Stimulated activated CD8-positive, alpha-beta memory T cell treated with anti-CD3 and anti-CD28 coated beads, Interleukin-15, amount 100 ng/mL, for 24 hours (primary cell): ENCODE measurements at places on chromosomes 11 and 22.

DNA sequence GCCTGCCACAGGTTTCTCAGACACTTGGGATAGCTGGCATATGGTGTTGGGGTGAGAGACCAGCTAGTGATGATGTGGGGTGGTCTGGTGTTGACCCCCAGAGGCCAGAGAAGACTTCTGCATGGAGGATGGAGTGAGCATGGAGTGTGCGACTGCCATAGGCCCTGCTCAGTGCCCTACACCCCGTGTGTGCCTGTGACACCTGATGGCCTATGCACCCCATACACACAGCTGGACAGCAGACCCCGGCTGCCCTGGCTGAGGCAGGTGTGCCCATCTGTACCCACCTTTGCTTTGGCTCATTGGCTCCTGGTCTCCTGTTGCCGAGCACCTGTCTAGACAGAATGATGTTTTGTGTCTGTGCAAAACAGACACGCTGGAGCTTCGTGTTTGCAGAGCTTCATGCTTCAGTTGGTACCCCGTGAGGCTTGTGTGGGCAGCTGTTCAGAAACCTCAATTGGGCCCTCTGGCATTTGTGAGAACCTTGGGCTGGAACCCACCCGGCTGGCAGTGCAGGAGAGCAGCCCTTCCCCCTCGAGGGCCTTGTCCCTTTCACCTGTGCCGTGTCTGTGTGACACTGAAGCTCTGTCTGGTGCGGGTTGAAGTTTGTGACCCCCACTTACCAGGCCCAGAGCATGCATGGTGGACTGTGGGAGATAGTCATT is 27.6 kb downstream of the BCR start:
- DNase-seq: no peak

GRCh38 chr11:64638018-64638665 is 47.1 kb downstream of the SLC22A12 start:
- DNase-seq: no peak

DNA sequence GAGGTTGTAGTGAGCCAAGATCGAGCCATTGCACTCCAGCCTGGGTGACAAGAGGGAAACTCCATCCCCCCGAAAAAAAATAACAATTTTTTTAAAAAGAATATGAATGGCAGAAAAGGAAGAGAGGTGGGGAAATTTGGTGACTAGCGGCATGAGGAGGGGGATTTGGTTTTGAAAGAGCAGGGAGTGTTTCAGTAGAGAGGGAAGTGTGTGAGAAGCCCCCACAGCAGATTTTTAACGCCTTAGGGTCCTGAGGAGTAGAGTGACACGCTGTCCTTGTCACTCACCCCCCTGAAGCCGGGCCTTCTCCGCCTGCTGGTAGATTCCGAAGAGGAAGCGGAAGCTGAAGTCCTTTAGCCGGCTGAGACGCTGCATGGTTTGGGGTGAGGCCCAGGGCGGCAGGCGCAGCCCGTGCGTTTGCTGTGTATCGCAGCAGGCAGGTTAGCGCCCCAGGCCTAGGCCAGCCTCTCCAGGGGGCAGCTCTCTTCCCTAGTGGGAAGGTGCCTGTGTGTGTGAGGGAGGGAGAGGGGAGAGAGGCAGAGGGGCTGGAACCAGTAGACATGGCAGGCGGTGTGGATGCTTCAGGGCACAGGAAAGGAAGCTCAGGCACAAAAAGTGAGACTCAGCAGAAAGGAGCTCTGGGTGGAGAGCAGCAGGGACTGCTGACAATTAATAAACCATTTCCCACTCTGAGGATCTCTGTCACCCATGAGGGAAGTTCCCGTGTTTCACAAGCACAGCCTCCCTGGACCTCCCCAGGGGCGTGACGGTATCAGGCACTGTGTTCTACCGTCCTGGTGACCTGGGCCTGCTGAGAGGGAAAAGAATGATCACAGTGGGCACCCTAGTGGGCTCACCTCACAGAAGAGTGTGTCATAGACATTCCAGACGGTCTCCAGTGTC is 3.9 kb downstream of the ACP2 start:
- DNase-seq: no peak

DNA sequence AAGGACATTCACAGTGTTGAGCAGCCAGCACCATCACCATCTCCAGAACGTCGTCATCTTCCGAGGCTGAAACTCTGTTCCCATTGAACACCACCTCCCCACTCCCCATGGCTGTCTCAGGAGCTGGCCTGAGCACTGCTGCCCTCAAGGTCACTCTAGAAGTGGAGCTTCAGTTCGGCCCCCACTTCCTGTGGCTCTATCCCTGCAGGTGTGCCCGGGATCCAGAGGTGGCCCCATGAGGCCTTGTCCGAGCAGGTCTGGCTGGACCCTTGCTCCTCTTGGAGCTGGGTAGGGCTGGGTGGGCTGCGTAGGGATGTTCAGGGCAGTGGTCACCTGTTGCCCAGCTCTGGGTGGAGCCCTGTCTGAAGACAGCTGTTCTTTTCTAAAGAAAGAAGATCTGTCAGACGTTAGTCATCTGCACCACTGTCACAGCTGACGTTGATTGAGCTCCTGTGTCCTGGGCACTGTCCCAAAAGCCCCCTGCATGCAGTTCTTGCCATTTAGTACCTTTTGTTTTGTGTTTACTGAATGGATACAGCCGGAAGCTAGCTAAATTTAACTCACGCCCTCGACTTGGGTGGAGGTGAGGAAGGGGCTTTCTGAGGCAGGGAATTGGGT is 75.5 kb upstream of the CLDN5 start:
- DNase-seq: no peak

- DNase-seq: no peak
Observed at GRCh38 chr11:119891055-119891768, 162.2 kb upstream of the NECTIN1 start.

DNA sequence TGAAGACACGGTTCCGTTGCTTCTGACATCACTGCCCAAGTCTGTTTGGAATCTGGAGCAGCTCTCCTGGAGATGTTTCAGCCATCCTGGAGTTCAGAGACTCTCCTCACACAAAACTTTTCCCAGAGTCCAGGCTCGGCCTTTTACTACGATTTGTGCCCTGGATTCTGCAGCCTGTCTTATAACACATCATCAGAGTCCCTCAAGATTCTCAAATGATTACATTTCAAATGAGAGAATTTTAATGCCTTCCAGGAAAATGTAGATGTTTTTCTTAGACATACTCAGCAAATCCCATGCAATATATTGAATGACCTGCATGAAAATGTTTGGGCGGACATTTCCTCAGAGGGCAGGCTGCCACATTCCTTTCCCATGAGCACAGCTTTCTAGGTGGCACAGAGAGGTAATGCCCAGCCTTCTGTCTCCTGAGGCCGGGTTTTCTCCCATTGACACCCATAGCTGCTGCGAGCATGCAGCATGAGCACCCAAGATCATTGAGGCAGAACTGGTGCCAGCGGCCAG is 129.1 kb downstream of the SNX19 start:
- DNase-seq: no peak
